ENCODE measurements at places on chromosomes 3 and 15.

DNA sequence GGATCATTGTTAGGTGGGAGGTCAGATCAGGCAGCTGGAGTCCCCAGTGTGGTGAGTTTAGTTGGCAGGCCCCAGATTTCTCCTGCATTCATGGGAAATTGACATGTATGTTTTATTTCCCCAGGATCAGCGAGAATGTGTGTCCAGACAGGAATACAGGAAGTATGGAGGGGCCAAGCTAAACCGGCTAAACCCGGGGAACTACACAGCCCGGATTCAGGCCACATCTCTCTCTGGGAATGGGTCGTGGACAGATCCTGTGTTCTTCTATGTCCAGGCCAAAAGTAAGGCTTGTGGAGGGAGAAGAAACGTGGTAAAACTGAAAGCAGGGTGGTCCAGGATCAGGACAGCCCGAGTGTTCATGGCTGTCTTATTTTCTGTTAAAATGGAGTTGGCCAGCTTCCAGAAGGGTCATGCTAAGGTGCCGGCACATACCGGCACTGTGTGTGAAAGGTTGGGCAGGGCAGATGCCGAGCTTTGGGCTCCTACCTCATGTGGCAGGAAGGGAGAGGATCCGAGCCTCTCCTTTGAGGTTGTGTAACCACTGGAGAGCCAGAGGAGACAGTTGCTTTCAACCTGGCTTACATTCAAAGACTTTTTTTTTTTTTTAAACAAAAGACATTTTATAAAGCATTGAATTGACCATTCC lies 83.1 kb downstream of the PGPEP1L start:
- no peak overlapping the region for H3K4me3 ChIP-seq
- H3K27me3 ChIP-seq: no peaks in the 10 kb centered on the region
- H3K4me1 ChIP-seq: no peaks in the 10 kb centered on the region
- H3K36me3 ChIP-seq: peaks cover 31% of the 10 kb centered on the region
- no peak overlapping the region for H3K27ac ChIP-seq
- ATAC-seq: no peak

DNA sequence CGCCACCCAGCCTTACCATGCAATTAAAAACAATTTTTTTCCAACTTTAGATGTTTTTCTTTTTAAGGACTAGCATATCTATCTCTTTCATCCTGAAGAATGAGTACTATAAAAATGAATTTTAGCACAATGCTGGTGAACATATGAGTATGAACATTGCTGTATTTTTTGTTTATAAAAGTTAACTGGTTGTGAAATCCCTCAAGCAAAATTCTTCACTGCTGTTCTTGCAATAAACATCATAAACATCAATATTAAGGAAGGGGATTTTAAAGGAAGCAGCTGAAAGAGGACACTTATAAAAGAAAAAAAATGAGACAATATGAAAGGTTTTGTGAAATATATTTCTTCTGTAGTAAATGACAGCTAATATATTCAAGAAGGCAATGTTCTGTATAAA lies 3.0 kb downstream of the PLSCR4 start:
- H3K4me1 ChIP-seq: peaks cover 7% of the 10 kb centered on the region
- no peaks in the 10 kb centered on the region for H3K36me3 ChIP-seq
- no peak for ATAC-seq
- no peak overlapping the region for H3K27ac ChIP-seq
- H3K4me3 ChIP-seq: no peak overlapping the region
- H3K27me3 ChIP-seq: peaks cover 41% of the 10 kb centered on the region

GRCh38 chr3:179673523-179673922 lies 20.7 kb downstream of the USP13 start:
- peaks cover 22% of the 10 kb centered on the region for H3K36me3 ChIP-seq
- no peak overlapping the region for H3K4me3 ChIP-seq
- H3K27me3 ChIP-seq: no peaks in the 10 kb centered on the region

DNA sequence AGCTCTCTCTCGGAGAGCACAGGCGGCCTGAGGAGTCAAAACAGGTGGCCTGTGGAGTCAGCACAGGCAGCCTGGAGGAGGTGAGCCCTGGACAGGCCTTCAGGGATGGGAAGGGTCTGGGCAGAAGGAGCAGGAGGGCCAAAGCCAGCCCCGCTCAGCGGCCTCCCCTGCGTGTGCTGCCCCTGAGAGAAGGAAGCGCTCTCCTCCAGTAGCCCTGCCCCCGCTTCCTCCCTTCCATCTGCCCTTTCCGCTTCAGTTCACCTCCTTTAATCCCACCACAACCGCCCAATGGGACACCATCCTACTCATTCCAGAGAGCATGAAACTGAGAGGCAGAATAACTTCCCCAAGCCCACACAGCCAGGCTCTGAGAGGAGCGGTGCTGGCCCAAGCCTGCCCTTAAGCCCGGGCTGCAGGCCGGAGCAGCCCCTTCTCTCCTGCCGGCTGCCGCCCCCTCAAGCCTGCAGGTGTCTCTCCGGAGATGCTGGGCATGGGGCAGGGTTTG lies 3.2 kb upstream of the NR2E3 start:
- H3K4me3 ChIP-seq: no peak overlapping the region
- ATAC-seq: no peak
- H3K27me3 ChIP-seq: peaks cover 41% of the 10 kb centered on the region
- H3K4me1 ChIP-seq: peaks cover 16% of the 10 kb centered on the region
- H3K36me3 ChIP-seq: no peaks in the 10 kb centered on the region
- H3K27ac ChIP-seq: no peak overlapping the region

GRCh38 chr3:55486857-55487380 lies at the start of gene WNT5A:
Gene WNT5A (minus strand): TSS chr3:55487306. CDS start chr3:55486985, 321 bp downstream.
- H3K27me3 ChIP-seq: peaks cover 88% of the 10 kb centered on the region
- no peaks in the 10 kb centered on the region for H3K36me3 ChIP-seq
- H3K27ac ChIP-seq: no peak within 1 kb of the TSS
- no peak for ATAC-seq
- peak within 1 kb of the TSS; percentile 71 for H3K4me3 ChIP-seq
- peaks cover 44% of the 10 kb centered on the region for H3K4me1 ChIP-seq

GRCh38 chr3:99651531-99651930 lies 13.1 kb downstream of the COL8A1 start:
- ATAC-seq: no peak
- no peaks in the 10 kb centered on the region for H3K27me3 ChIP-seq
- H3K36me3 ChIP-seq: no peaks in the 10 kb centered on the region

DNA sequence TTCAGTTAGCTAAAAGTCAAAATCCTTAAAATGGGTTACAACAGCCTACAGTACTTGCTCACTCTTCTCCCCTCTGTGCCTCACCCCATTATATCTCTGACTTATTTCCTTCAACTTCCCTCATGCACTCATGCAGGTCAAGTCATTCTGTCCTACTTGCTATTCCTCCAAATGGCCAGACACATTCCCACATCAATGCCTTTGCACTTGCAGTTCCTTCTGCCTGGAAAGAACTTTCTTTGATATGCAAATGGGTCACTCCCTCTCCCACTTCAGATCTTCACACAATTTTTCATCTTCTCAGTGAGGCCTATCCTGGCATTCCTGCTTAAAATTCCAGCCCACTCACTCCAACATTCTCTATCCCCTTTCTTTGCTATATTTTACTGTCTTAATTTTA lies 547.2 kb upstream of the TGFBR2 start:
- H3K27ac ChIP-seq: no peak overlapping the region
- H3K4me3 ChIP-seq: no peak overlapping the region
- ATAC-seq: peak; percentile 8
- no peaks in the 10 kb centered on the region for H3K27me3 ChIP-seq
- no peaks in the 10 kb centered on the region for H3K36me3 ChIP-seq
- H3K4me1 ChIP-seq: no peaks in the 10 kb centered on the region

GRCh38 chr3:128781164-128781563 lies 55.2 kb downstream of the RAB7A start:
- H3K27ac ChIP-seq: peak overlapping the region; percentile 11
- ATAC-seq: no peak
- no peaks in the 10 kb centered on the region for H3K27me3 ChIP-seq
- no peak overlapping the region for H3K4me3 ChIP-seq
- H3K36me3 ChIP-seq: peaks cover 16% of the 10 kb centered on the region

- ATAC-seq: no peak
- peaks cover 17% of the 10 kb centered on the region for H3K36me3 ChIP-seq
- H3K4me3 ChIP-seq: no peak overlapping the region
- no peaks in the 10 kb centered on the region for H3K27me3 ChIP-seq
Measured at GRCh38 chr3:190593075-190593474, 79.2 kb downstream of the IL1RAP start.

DNA sequence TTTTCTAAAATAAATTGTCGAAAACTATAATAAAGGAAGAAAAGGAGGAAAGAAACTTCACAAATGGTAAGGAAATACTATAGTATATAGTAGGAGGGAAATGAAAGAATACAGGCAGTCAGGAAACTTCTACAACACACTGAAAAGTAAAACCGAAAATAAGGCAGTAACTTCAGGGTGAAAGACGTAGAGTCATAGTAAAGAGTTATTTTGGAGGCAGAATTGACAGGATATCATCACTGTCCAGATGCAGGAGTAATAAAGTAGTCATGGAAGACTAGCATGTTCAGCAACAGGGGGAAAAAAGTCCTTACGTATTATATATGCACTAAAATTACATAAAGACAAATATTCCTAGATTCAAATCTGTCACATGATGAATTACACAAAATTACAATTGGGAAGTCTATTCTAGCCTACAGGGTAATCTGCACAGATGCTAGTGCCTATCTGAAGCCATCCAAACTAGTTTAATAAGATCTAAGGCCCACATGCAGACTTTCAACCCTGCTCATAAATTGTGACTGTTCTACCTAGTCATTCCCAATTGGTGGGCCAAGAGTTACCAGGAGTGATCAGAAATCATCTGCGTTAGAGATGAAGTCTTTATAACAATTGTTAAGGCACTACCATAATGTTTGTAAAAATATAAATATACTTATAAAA lies 14.0 kb downstream of the VPS13C start:
- H3K36me3 ChIP-seq: peaks cover 7% of the 10 kb centered on the region
- ATAC-seq: no peak
- H3K27ac ChIP-seq: no peak overlapping the region
- no peak overlapping the region for H3K4me3 ChIP-seq
- no peaks in the 10 kb centered on the region for H3K27me3 ChIP-seq

DNA sequence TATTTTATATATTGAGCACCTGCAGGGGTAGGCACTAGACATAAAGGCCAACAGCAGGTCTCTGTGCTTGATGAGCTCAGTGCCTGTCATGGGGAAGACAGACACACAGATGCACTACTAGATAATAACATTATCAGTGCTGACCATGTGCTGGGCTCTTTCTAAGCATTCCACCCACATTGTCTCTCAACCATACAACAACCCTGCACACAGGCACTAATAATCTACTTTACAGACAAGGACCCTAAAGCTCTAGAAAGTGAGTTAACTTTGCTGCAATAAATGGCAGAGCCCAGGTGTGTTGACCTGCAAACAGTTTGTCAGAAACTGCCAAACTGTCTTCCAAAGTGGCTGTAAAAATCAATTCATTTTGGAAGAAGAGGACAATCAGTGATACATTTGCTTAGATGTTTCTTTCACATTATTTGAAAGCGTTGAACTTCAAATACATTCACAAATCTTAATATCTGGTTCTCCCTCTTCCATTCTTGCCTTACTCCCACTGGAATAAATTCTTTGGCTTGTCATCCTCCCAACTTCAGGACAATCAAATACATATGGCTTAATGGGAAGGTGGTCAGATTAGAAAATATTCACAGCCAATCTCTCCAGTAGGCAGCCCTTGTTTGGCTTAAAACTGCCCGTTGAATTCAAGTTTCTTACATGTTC lies 11.0 kb upstream of the PP2D1 start:
- peaks cover 14% of the 10 kb centered on the region for H3K4me1 ChIP-seq
- H3K4me3 ChIP-seq: no peak overlapping the region
- ATAC-seq: no peak
- no peaks in the 10 kb centered on the region for H3K27me3 ChIP-seq
- H3K27ac ChIP-seq: peak overlapping the region; percentile 48

DNA sequence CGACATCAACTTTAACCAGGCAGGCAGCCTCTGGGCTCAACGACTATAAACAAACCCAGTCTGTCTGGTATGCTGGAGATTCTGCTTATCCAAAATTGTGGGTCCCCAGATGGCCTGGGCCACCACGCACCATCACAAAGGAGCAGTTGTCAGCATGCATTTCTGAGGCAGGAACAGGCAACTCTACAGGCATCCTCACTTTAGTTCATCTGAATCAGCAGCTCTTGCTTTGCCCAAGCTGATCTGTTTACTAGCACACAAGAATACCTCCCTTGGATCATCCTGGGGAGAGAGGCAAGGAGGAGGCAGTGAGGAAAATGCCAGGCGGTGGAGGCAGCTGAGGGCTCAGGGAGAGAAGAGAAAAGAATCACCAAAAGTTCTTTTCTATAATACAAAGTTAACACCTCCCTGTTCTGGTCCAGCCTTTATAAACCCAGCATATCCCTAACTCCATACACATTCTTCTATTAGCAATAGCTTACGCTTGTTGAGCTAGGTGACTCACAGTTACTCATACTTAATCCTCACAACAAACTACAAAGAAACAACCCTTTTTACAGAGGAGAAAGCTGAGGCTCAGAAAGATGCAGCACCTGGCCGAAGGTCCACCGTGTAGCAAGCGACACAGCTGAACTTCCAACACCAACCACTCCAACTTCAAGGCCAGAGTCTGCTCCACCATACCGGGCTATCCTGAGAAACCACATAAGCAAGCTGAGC lies 33.6 kb downstream of the ZDHHC3 start:
- no peak overlapping the region for H3K27ac ChIP-seq
- no peak for ATAC-seq
- H3K36me3 ChIP-seq: peaks cover 80% of the 10 kb centered on the region
- H3K4me3 ChIP-seq: no peak overlapping the region
- no peaks in the 10 kb centered on the region for H3K4me1 ChIP-seq

- H3K27me3 ChIP-seq: no peaks in the 10 kb centered on the region
- peaks cover 16% of the 10 kb centered on the region for H3K4me1 ChIP-seq
- H3K36me3 ChIP-seq: no peaks in the 10 kb centered on the region
- ATAC-seq: peak; percentile 68
- no peak overlapping the region for H3K4me3 ChIP-seq
- H3K27ac ChIP-seq: peak overlapping the region; percentile 15
Measured at GRCh38 chr3:73451301-73451944, 173.3 kb downstream of the PDZRN3 start.

GRCh38 chr15:68510558-68510957 lies 68.2 kb upstream of the CORO2B start:
- no peaks in the 10 kb centered on the region for H3K4me1 ChIP-seq
- no peak for ATAC-seq
- H3K4me3 ChIP-seq: no peak overlapping the region
- H3K27me3 ChIP-seq: peaks cover 35% of the 10 kb centered on the region
- no peak overlapping the region for H3K27ac ChIP-seq
- H3K36me3 ChIP-seq: no peaks in the 10 kb centered on the region

DNA sequence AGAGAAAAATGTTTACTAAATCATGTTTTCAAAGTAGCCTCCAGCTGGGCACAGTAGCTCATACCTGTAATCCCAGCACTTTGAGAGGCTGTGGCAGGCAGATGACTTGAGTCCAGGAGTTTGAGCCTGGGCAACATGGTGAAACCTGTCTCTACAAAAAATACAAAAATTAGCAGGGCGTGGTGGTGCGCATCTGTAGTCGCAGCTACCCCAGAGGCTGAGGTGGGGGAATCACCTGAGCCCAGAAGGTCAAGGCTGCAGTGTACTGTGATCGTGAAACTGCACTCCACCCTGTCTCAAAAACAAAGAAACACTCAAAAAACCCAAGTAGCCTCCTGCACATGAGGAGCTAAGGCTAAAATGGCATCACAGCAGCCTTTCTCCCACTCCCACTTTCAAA lies 1.6 kb upstream of the PPIB start:
- H3K27ac ChIP-seq: peak overlapping the region; percentile 91
- H3K4me1 ChIP-seq: peaks cover 41% of the 10 kb centered on the region
- H3K27me3 ChIP-seq: no peaks in the 10 kb centered on the region
- no peak for ATAC-seq
- H3K36me3 ChIP-seq: peaks cover 15% of the 10 kb centered on the region
- H3K4me3 ChIP-seq: peak overlapping the region; percentile 87

GRCh38 chr15:67999320-68000100 lies 54.6 kb upstream of the PIAS1 start:
- no peak for ATAC-seq
- no peaks in the 10 kb centered on the region for H3K27me3 ChIP-seq
- no peak overlapping the region for H3K27ac ChIP-seq
- no peaks in the 10 kb centered on the region for H3K4me1 ChIP-seq
- H3K4me3 ChIP-seq: no peak overlapping the region
- H3K36me3 ChIP-seq: no peaks in the 10 kb centered on the region
